NCI-H1930 (cell line): ENCODE measurements at places on chromosomes 6 and 20.

GRCh38 chr6:155014670-155015300 lies 19.7 kb downstream of the TIAM2 start:
- DNase-seq: no peak

- DNase-seq: no peak
Observed at GRCh38 chr6:161417717-161418462, 144.0 kb upstream of the AGPAT4 start.

DNA sequence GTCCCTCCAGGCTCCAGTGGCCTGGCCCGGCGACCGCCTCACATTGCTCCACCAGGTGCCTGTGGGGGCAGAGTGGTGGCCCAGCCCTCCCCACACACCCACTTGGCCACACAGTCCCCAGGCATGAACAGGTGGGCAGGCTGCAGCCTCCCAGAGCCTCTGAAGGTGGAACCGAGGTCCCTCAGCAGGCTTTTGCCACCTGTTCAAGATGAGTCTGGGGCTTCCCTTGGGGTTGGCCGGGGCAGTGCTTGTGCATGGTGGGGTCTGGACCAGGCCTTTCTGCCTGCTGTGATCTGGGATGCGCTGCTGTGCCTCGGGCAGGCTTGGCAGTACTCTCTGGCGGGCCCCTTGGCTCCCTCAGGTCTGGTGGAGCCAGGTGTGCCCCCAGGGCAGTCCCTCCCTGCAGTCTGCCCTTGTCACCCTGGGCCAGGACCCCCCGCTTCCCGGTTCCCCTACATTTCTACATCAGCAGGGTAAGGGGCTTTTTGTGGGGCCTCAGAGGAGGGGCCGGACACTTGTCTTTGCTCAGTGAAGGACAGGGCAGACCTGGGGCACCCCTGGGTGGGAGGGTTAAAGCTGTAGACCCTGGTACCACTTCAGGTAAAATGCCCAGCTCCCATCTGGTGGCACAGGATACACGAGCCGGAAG lies 2.7 kb upstream of the COL9A3 start:
- no peak for DNase-seq

DNA sequence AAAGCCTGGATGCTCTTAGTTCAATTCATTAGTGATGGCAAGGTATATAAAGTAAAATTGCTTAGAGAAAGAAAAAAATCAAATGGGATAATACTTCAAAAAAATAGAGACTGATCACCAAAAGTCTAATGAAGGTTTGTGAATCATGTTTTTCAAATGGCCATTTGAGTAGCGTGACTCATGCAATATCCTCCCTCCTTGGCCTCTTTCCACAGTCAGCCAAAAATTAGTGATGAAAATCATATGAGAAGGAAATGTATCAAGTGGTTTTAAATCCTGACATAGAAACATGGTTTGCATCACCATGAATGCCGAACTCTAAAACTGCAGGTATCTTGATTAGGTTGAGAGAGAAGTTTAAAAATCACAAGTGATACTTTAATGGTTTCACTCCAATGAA lies 1.2 kb upstream of the COL19A1 start:
- no peak for DNase-seq

GRCh38 chr6:145318952-145319351 lies 416.4 kb downstream of the EPM2A start:
- no peak for DNase-seq

GRCh38 chr6:69758214-69758613 lies 38.6 kb downstream of the LMBRD1 start:
- DNase-seq: no peak

DNA sequence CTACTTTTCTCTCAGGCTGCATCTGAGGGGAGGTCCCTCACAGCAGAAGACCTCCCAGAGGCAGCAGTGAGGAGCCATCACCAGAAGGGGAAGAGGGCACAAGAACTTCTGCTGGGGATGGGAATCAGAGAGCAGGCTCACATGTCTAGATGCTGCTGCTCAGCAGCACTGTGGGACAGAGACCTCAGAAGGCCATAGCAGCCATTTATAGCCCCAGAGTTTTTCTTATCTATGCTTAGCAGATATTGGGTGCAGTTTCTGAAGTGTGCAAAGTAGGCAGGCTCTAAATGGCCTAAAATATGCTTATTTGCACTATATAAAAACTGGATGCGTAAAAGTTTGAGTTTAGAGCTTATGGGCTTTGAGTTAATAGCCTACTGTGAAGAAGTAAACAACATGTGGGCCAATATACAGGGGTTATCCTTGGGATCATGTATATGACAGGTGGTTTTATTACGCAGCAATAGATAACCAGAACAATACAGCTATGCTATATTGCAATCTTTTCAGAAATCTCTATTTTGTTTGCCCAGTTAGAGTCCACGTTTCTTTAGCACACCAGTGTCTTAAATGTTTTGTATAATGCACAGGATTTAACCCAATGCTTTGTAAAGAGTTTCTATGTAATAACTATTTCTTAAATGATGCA lies 60.2 kb upstream of the TMEM244 start:
- no peak for DNase-seq
